Thymus (tissue), 14 donors: ENCODE measurements at places on chromosomes 13 and 19.

DNA sequence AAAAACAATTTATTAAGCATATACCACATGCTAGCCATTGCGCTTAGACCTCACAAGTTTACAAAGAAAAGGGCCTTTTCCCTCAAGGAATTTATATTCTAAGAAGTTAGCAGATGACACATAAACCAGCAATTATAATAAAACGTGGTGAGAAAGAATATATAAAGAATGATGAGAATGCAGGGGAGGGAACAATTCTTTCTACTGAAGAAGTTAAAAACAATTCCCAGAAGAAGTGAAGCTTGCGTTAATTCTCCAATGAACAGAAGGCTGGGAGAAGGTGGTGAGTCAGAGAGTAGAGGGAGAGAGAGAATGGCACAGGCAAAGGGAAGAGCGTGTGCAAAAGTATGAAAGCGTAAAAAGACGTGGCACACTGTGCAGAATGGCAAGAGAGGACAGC, 69.5 kb upstream of the ZDHHC20 start:
- DNase-seq = no peak

DNA sequence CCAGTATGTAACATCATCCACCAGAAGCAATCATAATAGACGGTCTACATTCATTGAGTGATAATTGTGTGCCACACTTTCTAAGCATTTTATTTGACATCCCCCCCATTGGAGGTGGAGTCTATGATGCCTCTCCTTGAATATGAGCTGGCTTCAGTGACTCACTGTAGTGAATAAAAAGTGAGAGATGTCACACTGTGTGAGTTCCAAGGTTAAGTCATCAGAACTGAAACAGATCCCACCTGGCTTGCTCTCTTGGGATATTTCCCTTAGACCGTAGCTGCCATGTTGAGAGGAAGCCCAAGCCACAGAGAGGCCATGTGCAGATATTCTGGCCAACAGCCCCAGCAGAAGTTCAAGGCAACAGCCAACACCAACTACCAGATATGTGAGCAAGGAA, 12.6 kb downstream of the RTBDN start:
- DNase-seq = no peak

- DNase-seq = no peak
These were observed 24.0 kb upstream of the TBC1D4 start for GRCh38 chr13:75506018-75506417.

- no peak for DNase-seq
These were observed at the start of gene PCDH17 for GRCh38 chr13:57631596-57632275. PCDH17 (plus strand) TSS chr13:57631744; CDS start chr13:57632547, 803 bp downstream.

- DNase-seq = no peak
These were observed 1170.4 kb downstream of the EFNB2 start for GRCh38 chr13:105365021-105365550.

GRCh38 chr13:80529734-80530133, 188.8 kb upstream of the SPRY2 start:
- no peak for DNase-seq

- no peak for DNase-seq
These were observed 310.2 kb downstream of the ZNF536 start for GRCh38 chr19:30682146-30682998.

DNA sequence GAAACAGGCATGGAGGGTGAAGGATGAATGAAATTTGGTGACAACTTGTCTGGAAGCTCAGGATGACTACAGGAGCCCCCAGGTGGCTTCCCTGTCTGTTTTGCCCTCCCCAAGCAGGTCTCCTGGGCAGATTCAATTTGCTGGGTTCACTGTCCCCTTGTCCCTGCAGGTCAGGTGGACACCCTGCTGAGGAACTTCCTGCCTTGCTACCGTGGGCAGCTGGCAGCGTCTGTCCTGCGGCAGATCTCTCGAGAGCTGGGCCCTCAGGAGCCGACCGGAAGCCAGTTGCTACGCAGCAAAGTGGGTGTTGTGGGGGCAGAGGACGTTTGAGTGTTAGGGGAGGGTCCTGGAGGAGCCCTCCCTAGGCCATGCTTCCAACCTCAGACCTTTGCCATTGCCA, 19.1 kb downstream of the PGLS start:
- no peak for DNase-seq
